Thoracic aorta (tissue), 2 donors: ENCODE measurements at places on chromosomes 7 and 10.
A peak's percentile ranks its signal among the peaks of the same experiment; 100 is the strongest.

- H3K4me1 ChIP-seq = no peaks in the 10 kb centered on the region
- no peak overlapping the region for H3K4me3 ChIP-seq
- H3K27me3 ChIP-seq = no peaks in the 10 kb centered on the region
Measured at GRCh38 chr10:62851442-62851841, 35.3 kb upstream of the EGR2 start.

DNA sequence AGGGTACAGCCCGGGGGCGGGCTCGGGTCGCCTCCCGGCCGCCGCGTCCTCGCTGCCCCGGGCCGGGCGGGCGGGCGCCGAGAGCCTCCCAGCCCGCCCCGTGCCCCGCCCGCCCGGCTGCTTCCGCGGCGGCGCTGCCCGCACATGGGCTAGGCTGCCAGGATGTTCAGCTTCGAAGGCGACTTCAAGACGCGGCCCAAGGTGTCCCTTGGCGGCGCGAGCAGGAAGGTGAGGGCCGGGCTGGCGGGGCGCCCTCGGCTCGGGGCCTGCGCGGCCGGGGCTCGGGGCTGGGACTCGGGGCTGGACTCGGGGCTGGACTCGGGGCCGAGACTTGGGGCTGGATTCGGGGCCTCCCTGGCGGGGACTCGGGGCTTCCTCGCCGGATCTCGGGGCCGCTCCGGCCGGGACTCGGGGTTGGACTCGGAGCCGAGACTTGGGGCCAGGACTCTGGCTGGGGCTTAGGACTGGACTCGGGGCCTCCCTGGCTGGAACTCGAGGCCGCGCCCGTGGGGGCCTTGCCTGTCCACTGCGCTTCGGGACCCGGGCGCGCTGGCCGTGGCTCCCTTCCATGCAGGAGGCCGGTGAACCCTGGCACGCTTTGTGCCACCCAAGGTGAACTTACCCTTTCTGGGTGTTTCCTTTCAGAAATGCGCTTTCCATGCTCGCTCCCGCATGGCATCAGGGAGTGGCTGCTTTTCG, 534 bp downstream of the UBE3C start:
- H3K4me3 ChIP-seq = peak overlapping the region; percentile 73
- H3K4me1 ChIP-seq = peaks cover 14% of the 10 kb centered on the region

- H3K4me1 ChIP-seq = peaks cover 39% of the 10 kb centered on the region
- peak overlapping the region; percentile 86 for H3K4me3 ChIP-seq
- H3K27ac ChIP-seq = peak overlapping the region; percentile 91
- peaks cover 5% of the 10 kb centered on the region for H3K36me3 ChIP-seq
Measured at GRCh38 chr10:23439452-23439960, 631 bp downstream of the OTUD1 start.

GRCh38 chr7:81003326-81003725, 84.5 kb upstream of the SEMA3C start:
- H3K4me1 ChIP-seq = no peaks in the 10 kb centered on the region
- DNase-seq = no peak
- no peak overlapping the region for H3K4me3 ChIP-seq
- no peaks in the 10 kb centered on the region for H3K36me3 ChIP-seq

GRCh38 chr10:96292971-96293920, 11.0 kb upstream of the DNTT start:
- H3K27me3 ChIP-seq = no peaks in the 10 kb centered on the region
- no peak overlapping the region for H3K4me3 ChIP-seq
- DNase-seq = no peak
- H3K36me3 ChIP-seq = no peaks in the 10 kb centered on the region
- peaks cover 10% of the 10 kb centered on the region for H3K4me1 ChIP-seq

DNA sequence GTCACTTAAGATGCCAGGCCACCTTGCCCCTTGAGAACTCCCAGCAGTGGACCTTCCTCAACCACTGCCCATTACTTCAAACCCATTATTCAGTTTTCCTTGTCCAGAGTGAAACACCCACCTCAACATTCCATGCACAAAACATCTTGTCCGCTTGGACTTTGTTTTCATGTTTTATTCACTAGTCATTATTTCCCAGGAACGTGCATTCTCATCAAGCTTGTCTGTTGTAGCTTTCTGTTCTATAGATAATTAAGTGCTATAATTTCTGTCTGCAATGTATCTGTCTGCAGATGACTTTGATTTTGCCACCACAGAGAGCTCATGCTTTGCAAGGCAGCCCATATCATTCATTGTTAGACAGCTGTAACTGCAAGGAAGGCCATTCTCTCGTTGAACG, 117.4 kb downstream of the RAB18 start:
- no peaks in the 10 kb centered on the region for H3K27me3 ChIP-seq
- peak overlapping the region; percentile 53 for H3K4me3 ChIP-seq
- H3K27ac ChIP-seq = peak overlapping the region; percentile 80

GRCh38 chr7:8149222-8149621, 112.7 kb downstream of the ICA1 start:
- DNase-seq = no peak
- H3K36me3 ChIP-seq = no peaks in the 10 kb centered on the region
- H3K4me3 ChIP-seq = no peak overlapping the region
- no peaks in the 10 kb centered on the region for H3K4me1 ChIP-seq

GRCh38 chr7:17401791-17402627, 103.6 kb downstream of the AHR start:
- H3K27ac ChIP-seq = no peak overlapping the region
- H3K36me3 ChIP-seq = no peaks in the 10 kb centered on the region
- H3K4me1 ChIP-seq = no peaks in the 10 kb centered on the region
- DNase-seq = no peak

GRCh38 chr7:127769696-127770400, 117.9 kb downstream of the SND1 start:
- no peaks in the 10 kb centered on the region for H3K36me3 ChIP-seq
- H3K4me1 ChIP-seq = peaks cover 21% of the 10 kb centered on the region
- H3K4me3 ChIP-seq = no peak overlapping the region
- no peaks in the 10 kb centered on the region for H3K27me3 ChIP-seq
- H3K27ac ChIP-seq = no peak overlapping the region
- DNase-seq = no peak

DNA sequence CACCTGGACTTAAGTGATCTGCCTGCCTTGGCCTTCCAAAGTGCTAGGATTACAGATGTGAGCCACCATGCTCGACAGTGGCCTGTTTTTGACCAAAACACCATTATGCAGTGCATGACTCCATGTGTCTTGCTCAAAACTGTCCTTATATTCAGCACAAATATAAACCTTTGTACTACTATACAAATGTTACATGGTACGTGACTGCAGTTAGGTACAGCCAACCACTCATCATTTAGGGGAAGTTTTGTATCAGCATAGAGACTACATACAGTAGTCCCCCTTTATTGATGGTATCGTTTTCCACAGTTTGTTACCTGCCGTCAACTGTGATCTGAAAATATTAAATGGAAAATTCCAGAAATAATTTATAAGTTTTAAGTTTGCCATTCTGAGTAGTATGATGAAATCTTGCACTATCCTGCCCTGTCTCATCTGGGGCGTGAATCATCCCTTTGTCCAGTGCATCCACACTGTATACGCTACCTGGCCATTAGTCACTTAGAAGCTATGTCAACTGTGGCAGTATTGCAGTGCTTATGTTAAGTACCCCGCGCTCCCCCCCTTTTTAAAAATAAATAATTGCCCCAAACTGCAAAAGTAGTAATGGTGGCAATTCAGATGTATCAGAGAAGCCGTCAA, 23.3 kb upstream of the ZNF282 start:
- no peak overlapping the region for H3K27ac ChIP-seq
- DNase-seq = no peak
- no peaks in the 10 kb centered on the region for H3K27me3 ChIP-seq
- H3K36me3 ChIP-seq = peaks cover 32% of the 10 kb centered on the region
- H3K4me3 ChIP-seq = no peak overlapping the region
- no peaks in the 10 kb centered on the region for H3K4me1 ChIP-seq

- DNase-seq = no peak
- H3K27ac ChIP-seq = peak overlapping the region; percentile 99
- peaks cover 29% of the 10 kb centered on the region for H3K4me1 ChIP-seq
- H3K36me3 ChIP-seq = no peaks in the 10 kb centered on the region
- no peaks in the 10 kb centered on the region for H3K27me3 ChIP-seq
Measured at GRCh38 chr10:87864496-87865059, 1.2 kb downstream of the PTEN start.

GRCh38 chr7:44320141-44320540, 5.3 kb downstream of the CAMK2B start:
- H3K36me3 ChIP-seq = no peaks in the 10 kb centered on the region
- no peak overlapping the region for H3K4me3 ChIP-seq
- H3K4me1 ChIP-seq = no peaks in the 10 kb centered on the region
- no peaks in the 10 kb centered on the region for H3K27me3 ChIP-seq
- no peak for DNase-seq
